Central memory CD4-positive, alpha-beta T cell (primary cell): ENCODE measurements at places on chromosomes 12 and 14.

GRCh38 chr14:32129124-32129523 lies 52.0 kb downstream of the ARHGAP5 start:
- DNase-seq, result no peak

GRCh38 chr14:71645656-71646055 lies 286.6 kb upstream of the RGS6 start:
- DNase-seq, result no peak

DNA sequence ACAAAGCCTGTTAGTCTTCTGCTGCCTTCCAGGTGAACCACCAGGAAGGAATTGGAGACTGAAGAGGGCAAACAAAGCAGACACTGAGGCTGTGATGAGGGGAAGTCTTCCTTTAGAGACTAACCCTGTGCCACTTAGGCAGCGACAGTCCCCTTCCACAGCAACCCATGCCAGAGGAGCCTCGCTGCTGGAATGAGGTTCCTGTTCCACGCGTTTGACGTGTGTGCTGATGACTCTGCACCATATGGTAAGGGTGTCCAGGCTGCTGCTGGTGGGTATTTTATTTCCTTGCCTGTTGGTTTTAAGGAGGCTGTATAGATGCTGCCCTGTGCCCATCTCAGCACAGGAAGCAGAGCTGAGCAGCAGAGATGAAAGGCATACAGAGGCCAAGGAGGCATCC lies 361.9 kb upstream of the FKBP4 start:
- DNase-seq, result no peak

- DNase-seq, result no peak
Measured at GRCh38 chr14:104784218-104784568, 11.4 kb downstream of the AKT1 start.

DNA sequence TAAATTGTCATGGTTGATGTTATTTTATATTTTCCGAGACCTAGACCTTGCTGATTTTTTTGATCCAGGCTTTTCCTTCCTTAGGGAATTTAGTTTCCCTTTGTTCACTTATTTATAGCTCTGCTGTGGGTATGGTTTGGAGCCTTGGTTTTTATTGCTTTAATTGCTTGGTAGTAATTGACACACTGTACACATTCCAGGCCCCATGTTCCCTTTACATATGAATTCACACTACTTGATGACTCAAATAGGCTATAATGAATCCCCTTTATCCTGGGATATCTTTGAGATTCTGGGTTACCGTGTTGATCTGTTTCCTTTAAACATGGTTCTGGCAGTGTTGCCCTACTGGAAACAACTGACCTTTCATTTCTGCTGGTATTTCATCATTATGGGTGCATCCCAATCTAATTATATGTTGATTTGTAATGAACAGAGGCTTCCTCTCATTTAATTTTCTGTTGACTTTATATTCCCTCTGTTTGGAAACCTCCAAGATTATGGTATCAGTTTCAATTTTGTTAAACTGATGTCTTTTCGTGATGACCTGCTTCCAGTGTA lies 424.0 kb downstream of the RAD51B start:
- DNase-seq, result no peak

DNA sequence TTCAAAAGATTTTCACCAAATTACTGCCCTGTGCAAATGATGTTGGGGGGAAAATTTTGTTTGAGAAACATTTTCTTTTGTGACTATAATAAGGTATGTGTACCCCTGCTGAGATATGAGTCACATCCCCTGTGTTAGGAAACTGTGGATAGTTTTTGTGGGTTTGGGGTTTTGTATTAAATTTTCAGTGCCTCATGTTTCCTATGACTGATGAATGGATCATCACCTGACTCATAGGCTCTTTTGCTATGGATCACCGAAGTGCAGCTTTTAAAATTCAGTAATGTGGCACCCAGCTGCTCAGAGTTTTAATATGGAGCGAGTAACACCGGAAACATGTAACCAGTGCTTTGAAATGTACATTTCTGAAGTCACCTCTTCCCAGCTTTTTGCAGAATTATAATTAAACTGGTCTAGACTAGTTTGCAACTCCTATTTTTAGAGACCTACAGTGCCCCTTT lies 167.4 kb upstream of the HMGA2 start:
- no peak for DNase-seq

GRCh38 chr12:104381341-104381730 lies 75.4 kb upstream of the CHST11 start:
- DNase-seq, result no peak

DNA sequence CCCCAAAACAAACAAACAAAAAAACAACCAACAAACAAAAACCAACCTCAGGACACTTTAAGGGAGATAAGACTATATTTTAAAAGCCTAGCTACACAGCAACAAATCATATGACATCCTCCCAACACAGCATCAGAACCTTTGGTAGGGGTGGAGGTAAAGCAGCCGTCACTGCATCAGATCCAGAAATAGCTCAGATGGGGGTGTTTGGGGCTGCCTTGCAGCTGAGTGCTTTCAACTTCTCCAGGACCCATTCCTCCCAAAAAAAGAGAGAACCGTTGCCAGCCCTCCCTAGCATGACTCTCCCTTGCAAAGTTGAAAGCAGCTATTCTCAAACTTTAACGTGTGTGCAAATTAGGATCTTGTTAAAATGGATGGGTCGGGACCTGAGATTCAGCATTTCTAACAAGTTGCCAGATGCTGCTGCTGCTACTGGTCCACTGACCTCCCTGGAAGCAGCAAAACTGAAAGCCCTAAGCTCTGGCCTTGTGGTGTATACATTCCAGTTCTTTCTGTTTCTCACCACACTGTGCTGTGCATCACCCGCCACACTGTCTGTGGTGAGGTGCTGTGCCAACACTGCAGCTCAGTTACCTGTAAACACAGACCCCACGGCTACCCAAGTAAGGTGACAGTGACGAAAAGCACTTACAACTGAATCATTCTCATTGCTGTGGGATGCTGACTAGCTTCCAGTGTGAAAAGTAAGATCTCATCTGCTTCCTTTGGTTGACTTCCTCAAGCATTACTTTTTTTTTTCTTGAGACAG lies 54.0 kb downstream of the SLC38A1 start:
- DNase-seq, result peak; percentile 93

DNA sequence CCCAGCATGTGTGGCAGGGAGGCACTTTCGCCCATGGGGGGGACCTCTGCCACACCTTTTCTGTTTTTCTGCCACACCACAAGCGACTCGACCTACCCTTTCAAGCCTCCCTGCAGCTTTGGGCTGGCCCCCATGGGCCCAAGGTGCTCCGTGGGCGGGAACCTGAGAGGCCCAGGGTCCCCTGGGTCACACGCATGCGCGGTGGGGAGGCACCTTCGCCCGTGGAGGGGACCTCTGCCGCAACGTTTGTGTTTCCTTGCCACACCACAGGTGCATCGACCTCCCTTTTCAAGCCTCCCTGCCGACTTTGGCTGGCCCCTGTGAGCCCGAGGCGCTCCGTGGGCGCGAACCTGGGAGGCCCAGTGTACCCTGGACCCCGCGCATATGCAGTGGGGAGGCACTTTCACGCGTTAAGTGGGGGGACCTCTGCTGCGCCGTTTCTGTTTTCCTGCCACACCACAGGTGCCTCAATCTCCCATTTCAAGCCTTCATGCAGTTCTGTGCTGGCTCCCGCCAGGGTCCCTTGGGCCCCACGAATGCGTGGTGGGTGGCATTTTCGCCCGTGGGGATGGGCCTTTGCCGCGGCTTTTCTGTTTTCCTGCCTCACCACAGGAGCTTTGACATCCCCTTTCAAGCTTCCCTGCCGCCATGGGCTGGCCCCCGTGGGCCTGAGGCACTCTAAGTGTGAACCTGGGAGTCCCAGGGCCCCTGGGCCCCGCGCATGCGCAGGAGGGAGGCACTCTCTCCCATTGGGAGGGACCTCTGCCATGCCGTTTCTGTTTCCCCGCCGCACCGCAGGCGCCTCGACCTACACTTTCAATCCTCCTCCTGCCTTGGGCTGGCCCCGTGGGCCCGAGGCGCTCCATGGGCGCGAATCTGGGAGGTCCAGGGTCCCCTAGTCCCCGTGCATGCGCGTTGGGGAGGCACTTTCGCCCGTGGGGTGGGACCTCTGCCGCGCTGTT lies 332.2 kb downstream of the ALG10 start:
- DNase-seq, result no peak

DNA sequence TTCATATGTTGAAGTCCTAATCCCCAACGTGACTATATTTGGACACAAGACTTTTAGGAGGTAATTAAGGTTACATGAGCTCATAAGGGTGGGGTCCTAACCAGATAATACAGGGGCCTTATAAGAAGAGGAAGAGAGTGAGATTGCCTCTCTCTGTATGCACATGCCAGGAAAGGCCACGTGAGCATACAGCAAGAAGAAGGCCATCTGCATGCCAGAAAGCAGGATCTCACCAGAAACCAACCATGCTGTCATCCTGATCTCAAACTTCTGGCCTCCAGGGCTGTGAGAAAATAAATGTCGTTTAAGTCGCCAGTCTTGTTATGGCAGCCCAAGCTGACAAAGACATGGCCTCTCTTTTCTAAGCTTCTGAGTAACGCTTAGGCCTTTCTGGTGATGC lies 69.0 kb upstream of the GPHB5 start:
- no peak for DNase-seq

DNA sequence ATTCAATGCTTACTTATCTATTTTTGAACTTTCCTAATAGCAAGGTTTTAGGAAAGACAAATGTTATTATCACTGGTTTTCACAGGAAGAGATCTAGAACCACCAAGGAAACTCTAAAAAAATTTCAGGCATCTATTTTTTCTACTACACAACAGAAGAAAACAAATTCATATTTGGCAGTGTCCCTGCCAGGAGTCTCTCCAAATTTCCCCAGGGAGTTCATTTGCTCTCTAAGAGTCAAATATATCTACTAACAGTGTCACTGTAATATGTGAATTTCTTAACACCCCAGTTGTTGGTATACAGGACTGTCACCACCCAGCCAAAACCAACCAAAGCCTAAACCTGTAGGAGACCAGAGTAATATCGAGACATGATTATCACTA lies 83.4 kb downstream of the STXBP6 start:
- DNase-seq, result no peak

GRCh38 chr12:42588524-42589464 lies 752 bp downstream of the PRICKLE1 start:
- DNase-seq, result no peak

- peak; percentile 0 for DNase-seq
Measured at GRCh38 chr14:88599761-88600439, 37.1 kb downstream of the ZC3H14 start.

DNA sequence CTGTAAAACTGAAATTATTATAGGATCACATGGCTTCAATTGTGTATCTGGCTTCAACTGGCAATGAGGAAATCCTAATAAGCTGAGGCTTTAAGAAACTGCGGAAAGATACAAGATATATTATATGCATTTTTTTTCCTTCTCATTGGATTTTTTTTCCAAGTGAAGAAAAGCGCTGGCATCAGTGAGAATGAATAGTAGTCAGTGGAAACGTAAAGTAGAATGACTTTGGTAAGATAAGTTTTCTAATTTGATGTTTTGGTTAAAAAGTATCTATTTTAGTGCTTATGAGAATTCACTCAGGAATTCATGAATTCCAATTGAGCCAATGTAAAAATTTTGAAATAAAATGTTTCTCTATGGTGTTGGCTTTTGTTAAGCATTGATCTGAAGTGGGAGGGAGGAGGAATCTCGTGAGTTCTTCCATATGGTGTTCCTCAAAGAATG lies 173.5 kb upstream of the FRMD6 start:
- DNase-seq, result no peak

- no peak for DNase-seq
Measured at GRCh38 chr12:6646276-6647082, 753 bp downstream of the ACRBP start.

- DNase-seq, result no peak
Measured at GRCh38 chr14:65916055-65916454, 503.5 kb downstream of the FUT8 start.

- DNase-seq, result no peak
Measured at GRCh38 chr12:13342971-13343370, 146.4 kb downstream of the EMP1 start.

DNA sequence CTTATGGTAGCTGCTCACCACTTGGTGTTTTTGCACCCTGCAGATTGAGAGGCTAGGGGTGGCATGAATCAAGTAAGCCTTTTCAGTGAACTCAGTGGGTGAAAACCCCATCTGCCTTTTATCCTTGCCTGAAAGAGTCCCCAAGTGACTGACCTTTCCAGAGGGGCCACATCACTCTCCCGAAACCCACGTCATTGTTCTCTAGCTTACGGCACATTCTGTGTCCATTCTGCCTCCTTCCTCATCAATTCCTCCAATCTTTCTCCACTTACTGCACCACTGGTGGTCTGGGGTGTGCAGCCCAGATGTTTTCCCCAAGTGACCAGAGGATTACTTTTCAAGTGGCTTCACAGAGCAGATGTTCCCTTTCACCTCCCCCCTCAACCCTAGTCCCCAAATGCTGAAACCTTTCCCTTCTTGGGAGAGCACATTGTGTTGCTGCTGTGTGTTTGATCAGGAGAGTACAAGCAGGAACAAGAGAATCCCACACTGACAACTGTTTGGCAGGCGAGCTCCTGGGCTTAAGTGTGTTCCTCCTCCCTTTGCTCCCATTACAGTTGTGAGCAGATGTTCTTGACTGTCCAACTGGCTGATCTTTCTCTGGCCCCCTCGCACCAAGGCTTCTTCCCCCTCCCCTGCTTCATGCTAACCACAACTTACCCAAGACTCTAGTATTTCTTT lies 138.0 kb upstream of the IGF1 start:
- DNase-seq, result no peak

GRCh38 chr12:104376650-104377513 lies 73.3 kb downstream of the EID3 start:
- no peak for DNase-seq

DNA sequence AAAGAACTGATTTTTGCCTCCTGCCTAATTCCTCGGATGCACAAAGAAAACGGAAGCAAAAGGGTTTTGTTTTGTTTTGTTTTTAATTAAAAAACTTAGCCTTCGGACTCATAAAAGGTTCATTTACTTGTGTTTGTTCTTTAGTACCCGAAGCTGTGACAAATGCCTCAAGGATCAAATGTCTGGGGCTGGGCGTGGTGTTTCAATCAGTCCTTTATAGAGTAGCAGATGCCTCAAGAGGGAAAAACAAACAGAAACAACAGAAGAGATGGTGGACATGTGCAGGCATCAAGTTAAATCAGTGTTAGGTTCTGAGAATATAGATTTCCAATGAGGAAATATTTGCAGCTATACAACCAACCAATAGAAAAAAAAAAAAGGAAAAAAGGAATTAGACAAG lies 1.6 kb upstream of the WIF1 start:
- no peak for DNase-seq

- DNase-seq, result no peak
Measured at GRCh38 chr12:79174626-79175025, 310.1 kb downstream of the SYT1 start.

- DNase-seq, result no peak
Measured at GRCh38 chr12:20588042-20588441, 107.1 kb upstream of the SLCO1C1 start.

GRCh38 chr14:105864651-105865265 lies 338.4 kb downstream of the TMEM121 start:
- no peak for DNase-seq

DNA sequence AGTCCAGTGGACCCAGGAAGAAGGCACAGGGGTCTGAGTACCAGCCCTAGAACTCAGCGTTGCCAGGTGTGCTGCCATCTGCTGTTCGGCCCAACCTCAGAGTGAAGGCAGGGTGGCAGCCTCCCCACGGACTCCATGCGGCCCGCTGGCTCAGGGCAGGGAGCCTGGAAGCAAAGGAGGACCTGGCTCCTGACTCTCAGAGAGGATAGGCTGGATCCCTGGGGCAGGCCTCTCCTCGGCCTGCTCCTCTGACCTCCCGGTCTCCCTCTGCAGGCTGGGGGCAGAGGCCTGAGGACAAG lies 10.1 kb downstream of the MCRS1 start:
- no peak for DNase-seq
